Stimulated activated CD4-positive, alpha-beta T cell treated with anti-CD3 and anti-CD28 coated beads, Interleukin-12 subunit alpha, Interleukin-12 subunit beta, amount 100 ng/mL, for 24 hours (primary cell): ENCODE measurements at places on chromosomes 16 and 17.

GRCh38 chr16:65476448-65476955 lies 354.6 kb upstream of the CDH11 start:
- DNase-seq, result no peak

DNA sequence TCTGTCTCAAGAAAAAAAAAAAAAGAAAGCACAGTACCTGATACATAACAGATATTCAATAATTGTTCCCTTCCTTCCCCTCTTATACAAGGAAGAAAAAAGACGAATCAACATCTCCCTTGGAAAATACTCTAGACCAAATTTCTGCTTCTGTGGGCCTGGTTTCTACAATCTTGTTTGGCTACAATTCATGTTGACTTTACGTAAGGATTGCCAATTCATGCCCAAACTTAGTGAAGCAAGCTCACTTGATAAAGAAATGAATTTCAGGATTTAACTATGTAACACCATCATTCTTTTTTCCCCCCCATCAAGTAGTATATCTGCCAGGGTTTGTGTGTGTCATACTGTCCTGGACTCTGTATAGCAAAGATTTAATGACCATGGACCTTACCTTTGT lies 134.2 kb upstream of the TBX2 start:
- no peak for DNase-seq

DNA sequence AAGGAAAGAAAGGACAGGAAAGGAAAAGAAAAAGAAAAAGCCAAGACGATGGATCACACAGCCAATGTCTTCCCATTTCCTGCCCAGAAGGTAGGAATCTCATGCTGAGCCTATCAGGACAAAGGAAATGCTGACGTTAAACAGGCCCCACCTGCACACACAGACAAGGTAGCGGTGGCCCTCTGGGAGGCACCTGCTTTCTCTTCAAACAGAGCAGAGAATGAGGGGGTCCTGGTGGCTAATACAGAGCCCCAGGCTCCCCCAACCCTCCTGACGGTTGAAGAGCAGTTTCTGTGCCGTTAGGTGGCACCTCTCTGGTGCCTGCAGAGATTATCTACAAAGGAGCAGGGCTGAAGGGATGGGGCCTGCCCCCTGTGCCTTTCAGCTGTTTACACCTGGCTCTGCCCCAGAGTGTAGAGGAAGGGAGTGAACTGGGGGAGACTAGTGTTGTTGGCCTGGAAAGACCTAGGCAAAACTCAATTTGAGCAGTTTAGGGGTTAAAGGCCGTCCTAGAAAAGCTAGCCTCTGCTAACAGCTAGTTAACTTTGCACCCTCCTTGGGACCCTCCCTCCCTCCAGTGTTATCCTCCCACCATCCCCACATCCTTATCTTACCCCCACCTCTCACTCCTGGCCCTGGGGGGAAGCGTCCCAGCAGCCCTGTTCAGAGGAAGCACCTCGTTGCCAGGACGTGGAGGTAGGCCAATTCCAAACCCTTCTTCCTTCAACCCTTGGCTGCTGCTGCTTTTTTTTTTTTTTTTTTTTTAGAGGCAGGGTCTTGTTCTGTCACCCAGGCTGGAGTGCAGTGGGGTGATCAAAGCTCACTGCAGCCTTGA lies 56.3 kb downstream of the ARHGAP27 start:
- DNase-seq, result no peak

GRCh38 chr17:9286434-9286833 lies 265.1 kb downstream of the NTN1 start:
- no peak for DNase-seq

DNA sequence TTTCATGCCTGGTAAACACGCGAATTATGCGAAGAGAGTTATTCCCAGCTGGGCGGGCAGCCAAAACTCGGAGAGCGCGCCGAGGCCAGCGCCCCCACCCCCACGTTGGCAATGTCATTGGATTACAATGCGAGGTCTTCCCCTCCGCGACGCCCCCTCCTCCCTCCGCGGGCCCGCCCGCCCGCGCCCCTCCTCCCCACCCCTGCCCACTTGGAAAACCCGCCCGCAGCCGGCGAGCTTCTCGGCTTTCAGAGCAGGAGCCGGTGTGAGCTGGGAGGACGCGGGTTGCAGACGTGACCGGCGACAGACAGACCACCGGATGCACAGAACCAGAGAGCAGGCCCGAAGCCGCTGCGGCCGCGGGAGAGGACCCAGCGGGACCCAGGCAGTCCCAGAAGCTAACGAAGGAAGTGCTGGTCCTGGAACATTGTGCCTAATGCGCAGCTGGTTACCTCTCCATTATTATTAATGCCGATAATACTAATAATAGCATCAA lies 4.0 kb downstream of the NOG start:
- DNase-seq, result no peak

GRCh38 chr17:51618476-51618875 lies 358.1 kb downstream of the UTP18 start:
- no peak for DNase-seq

DNA sequence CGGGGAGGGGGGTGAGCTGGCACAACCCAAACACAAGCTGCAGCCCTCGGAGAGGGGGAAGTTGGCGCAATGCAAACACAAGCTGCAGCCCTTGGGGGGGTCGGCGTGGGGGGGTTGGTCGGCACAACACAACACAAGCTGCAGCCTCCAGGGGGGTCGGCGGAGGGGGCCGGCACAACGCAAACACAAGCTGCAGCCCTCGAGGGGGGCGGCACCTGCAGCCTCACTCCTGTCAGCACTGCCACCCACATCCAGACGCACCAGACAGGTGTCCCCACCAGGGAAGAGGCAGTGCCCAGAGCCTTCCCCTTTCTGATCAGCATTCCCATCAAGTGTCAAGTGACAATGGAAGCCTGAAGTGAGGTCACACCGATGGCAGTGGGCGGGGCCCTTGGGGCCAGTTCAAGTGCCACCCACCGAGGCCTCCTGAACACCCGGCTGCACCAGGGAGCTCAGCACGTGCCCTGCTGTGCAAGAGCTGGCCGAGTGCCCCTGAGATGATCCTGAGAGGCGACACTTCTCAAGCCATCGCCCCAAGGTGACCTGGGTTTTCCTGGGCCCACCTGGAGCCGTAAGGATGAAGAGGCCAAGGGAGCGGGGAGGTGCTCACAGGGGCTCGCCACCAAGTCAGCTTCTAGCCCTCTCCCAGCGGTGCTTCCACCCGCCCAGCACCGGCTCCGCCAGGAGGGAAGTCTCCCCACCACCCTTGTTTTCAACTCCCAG lies 59.3 kb downstream of the KLHDC4 start:
- DNase-seq, result no peak

GRCh38 chr17:1143573-1143972 lies 36.2 kb downstream of the ABR start:
- no peak for DNase-seq

DNA sequence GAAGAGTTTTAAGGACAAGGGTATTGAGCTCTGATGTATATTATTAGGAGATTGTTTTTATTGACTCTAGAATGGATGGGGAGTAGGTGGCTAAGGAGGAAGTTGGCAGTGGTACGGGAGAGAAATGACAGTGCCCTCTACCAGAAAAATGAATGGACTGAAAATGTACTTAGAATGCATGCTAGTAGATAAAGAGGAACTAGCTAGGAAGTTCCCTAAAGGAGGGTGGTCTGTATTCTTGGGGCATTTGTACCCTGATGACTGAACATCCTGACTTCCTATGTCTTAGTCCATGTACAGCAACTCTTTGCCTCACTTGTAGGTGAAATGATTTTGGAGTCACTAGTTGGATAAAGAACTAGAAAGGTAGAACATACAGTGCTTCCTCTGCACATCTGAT lies 581.5 kb upstream of the RBFOX1 start:
- DNase-seq, result no peak

- DNase-seq, result no peak
Observed at GRCh38 chr17:49051269-49051668, 54.1 kb downstream of the IGF2BP1 start.

DNA sequence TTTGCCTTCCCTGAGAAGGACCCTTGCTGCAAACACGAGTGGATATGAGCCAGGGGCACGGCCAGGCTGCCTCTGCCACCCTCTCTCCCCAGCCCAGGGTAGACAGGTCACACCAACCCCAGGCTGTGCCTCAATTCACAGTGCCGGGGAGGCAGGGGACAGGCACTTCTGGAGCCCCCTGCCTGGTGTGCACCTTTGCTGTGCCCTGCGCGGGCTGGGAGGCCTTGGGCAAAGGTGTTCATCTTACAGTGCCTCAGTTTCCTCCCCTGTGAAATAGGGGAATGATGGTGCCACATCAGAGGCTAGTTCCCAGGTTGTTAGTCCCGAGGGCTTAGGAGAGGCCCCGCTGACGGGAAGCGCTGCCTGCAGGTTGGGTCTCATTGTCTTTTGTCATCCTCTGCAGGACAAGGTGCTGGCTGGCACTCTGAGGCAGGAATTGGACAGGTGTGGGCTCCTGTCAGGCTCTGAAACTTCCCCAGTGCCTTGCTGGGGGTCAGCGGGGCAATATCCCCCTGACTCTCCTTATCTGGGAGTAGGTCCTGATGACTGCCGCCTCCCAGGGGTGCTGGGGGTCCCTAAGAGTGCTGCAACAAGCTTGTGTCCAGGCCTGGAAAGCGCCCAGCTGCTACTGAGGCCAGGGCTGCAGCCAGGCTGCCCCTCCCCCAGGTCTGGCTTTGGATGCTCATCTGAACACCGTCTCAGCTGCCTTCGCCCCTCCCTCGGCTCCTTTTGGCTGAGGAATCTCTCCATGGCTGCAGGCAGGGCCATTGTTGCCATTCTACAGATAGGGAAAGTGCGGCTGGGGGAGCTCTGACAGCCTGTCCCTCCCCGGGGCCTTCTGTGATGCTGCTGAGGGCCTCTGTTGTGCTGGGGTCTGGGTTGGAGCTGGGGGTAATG lies 3.1 kb downstream of the PRSS21 start:
- DNase-seq, result no peak

DNA sequence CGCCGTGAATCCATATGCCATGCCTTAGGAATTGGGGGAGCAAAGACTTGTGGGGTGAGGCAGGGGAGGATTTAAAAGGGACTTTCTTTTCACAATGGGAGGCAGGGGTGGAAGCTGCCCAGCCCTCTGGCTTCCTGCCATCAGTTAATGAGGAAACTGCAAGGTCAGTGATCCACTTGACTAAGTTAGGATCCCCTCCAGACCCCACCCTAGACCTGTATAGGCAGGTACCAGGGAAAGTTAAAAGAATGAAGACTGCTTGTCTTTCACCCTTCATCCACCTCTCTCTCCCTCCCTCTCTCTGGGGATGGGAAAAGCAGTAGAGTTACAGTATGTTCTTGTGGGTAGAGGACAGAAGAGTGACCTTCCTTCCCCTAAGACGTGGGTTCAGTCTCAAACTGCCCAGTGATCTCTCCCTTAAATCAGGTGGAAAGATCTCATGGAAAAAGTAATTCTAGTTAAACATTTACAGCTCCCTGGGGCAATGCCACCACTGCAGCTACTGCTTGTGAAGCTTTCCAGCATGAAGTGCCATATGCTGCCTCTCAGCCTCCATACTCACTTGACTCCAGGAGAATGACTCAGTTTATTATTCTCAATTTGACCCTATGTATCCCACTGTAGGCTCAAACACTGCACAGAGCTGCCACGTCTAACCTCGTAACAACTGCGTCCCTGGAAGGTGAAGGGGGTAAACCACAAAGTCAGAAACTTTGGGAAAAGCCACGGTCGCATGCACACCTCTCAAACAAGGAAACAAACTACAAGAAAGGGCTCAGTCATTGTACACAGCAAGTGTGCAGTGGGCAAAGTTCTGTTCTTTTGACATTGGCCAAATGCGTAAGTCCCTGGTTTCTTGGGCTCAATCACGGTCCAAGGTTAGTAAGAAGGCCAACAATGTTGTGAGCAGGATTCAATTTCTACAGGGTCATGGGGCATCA lies 1.2 kb downstream of the COA3 start:
- no peak for DNase-seq

DNA sequence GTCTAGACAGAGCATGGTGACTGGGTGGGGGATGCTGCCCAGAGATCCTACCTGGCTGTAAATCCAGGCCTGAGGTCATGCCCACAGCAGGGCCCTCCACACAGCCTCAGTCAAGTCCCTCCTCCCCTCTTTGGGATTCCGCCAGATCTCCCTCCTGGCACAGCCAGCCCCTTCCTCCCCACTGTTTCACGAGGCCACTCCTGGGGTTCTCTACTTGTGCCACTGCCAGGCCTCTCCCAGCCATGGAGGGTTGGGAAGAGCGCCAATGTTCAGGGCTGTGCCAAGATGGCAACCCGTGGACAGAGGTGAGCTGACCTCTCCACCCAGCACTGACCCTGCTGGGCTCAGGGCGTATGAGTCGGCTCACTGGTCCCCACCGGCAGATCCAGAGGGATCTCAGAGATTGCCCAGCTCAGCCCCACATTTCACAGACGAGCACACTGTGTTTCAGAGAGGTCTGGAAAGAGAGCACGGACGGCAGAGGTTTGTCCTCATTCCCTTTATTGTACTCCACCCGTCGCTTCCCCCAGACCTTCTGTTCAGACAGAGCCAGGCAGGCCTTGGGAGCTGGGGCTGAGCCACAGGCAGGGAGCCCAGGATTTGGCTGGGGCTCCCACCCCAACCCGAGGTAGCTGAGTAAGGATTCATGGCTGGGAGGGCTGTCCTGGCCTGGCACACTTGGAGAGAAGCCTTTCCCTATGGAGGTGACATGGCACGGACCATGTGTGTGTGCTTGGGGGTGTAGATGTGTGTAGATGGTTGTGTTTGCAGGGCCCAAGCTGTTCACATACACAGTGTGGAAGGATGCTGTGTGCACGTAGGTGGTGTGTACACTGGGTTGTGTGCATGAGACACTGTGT lies 3.5 kb upstream of the CAMKK1 start:
- no peak for DNase-seq

- DNase-seq, result no peak
Observed at GRCh38 chr16:24349320-24349719, 93.2 kb downstream of the CACNG3 start.

- DNase-seq, result no peak
Observed at GRCh38 chr16:59404509-59404908, 670.4 kb upstream of the GOT2 start.

DNA sequence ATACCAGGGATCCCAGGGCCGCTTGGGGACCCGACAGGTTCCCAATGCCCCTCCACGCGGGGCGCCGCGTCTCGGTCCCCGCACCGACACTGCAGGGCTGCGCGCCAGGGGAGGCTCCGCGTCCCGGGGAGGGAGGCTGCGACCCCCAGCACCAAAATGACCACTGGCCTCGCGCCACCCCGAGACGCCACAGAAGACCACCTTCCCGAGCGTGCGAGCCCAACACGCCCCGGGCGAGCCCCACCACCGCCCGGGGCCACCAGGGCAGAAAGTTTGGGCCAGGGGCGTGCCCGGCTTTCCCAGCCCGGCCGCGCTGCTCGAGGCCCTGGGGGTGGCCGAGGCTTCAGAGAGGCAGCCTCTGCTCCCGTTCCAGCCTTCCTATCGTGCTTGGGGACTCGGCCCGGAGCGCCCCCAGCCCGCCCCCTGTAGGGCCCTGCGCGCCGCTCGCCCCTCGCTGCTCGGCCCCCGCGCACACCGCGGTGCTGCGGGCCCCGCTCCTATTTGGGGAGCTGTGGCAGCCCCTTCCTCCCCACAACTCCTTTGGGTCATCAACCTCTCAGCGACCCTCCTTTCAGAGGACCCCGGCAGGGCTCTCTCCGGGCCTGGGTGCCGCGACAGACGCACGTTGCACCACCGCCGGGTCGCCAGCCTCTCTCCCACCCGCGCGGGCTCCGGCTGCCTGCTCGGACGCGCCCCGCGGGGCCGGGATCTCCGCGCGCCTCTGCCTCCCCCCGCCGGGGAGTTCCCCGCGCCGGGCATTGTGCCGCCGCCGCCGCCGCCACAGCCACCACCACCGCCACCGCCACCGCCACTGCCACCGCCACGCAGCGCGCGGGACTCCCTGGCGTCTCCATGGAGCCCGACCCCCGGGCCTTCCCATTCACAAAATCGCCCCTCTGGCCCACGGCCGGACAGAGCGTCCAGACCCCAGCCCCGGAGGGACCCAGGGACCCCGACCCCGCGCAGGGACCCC lies 892 bp downstream of the RBFOX3 start:
- no peak for DNase-seq

- peak; percentile 84 for DNase-seq
Observed at GRCh38 chr16:1959269-1960039, at the start of gene NDUFB10. Gene NDUFB10 (plus strand): TSS chr16:1959538. CDS start chr16:1959625, 87 bp downstream.
